T-cell (primary cell): ENCODE measurements at places on chromosomes 1 and 21.

DNA sequence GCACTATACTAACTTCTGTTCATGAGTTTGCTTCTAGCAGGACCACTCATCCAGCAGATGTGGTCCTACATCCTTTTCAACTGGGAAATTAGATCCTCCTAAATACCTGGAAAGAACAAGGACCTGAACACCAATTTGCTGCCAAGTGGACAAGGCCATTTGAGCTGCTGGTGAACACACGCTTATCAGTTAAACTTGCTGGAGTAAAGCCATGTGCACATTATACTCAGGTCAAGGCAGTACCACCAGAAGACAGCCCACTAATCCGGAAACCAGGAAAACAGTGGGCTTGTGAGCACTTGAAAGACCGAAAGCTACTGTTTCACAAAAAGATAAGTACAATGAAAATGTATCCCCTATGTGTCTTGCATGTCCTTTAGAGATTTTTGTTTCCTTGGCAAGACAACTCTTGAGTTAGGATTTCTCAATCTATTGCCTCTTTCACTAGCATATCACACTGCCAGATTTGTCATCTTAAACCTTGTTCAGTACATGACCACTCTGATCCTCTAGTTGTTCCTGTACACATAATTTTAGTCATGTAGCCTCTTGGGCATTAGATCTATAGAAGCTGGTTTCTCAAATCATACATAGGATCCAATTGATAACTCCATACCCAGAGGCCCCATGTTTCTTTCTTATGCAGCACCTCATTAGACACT lies 4.5 kb upstream of the REN start:
- no peak for DNase-seq

DNA sequence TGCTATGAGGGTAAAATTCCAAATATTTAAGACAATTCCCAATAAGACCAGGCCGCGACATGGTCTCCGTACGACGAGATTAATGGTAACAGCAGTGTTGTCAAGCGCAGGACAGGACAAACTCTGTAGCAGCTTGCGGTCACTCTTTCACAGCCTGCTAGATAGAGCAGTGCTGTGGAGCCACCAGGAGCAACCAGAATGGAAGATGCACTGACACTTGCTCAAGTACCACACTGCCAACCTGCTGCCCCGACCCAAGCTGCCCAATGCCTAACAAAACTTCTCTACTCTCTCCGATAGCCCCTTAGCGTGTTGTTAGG lies 636 bp downstream of the WARS2 start:
- DNase-seq: no peak

DNA sequence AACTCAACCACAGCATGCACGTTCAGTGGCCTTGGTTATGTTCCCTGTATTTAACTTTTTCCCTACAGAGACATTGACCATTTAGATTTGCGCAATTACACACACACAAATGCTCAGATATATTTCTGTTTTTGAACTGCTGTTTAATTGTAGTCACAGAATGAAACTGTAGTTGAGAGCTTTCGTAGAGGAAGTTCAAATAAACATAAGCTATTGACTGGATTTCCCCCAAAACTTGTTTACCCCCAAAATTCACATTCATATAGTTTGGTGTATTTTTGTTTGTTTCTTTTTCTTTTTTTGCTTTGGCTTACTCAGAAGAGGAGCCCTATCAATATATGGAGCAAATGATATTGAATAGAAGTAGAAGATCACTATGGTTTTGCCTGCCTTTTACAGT lies 921.0 kb downstream of the ADGRL2 start:
- DNase-seq: no peak

DNA sequence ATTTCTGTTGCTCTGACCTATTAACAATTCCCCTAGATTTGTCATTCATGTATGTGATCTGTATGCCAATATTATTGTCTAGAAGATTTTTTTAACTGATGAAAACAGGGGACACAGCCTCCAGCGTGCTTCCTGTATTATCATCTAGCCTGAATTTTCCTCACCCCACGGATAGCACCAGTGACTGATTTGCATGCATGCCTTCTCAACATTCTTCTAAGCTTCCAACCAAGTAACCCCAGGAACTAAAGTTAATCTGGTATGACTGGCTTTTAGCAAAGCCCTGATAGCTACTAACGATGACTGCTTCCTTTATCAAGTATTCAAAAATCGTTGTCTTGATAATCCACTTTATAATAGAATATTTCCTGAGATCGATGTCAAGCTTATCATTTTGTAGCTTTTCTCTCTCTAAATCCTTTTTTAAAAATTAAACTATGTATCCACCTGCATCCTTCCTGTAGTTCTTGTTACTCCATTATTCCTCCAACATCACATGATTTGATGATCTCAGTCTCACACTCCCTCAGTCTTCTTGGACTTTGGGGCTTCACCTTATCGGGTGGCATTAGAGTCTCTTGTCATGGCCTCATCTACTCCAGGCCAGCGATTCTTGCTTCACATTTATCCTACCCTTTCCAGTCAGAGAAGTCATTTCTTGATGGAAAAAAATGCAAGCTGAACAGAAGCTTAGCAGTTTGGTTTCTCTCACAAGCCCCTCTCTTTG lies 19.0 kb downstream of the BCAR3 start:
- no peak for DNase-seq

- DNase-seq: no peak
These were observed 629 bp downstream of the RPS27 start for GRCh38 chr1:153991151-153991630.

DNA sequence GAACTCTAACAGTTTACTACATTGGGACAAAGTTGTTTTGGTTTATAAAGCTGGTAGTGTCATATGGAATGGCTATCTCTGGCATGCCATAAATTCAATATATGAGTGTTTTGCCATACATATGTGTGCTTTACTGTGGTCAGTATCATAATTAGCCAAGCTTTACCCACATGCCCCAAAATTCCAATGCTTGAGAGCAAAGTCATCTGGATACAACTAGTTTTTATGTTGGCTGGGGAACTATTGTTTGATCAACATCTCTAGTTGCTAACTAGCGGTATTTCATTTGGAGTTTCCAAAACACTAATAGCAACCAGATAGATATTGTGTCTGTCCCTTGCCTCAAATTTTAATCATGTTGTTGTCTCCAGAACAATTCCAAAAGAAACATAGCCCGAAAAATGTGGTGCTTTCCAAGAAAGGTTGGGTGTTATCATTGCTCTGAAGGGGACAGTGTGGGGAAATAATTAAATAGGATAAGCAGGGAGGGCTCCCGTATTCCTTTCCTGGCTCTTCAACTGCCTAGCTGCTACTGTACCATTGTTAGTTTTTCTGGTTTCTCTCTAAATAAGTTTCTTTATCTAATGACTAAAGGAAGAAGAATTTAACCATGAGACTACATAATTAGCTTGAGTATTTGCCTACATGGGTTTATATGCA lies 136.1 kb downstream of the TGFB2 start:
- no peak for DNase-seq

DNA sequence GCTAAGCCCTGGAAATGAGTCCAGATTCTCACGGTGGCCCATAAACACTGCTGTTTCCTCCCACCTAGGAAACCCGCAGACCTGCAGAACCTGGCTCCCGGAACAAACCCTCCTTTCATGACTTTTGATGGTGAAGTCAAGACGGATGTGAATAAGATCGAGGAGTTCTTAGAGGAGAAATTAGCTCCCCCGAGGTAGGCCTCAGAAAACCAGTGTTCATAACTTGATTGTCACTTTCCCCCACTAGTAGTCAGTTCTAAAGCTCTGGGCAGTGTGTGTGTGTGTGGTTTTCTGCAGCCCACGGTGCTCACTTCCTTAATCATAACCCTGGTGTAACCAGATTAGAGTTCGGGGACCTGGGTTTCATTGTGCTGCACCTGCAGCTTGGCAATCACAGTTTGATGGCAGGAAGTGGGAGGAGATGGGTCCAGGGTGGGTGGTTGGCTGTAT lies 39.1 kb downstream of the CLIC6 start:
- peak; percentile 15 for DNase-seq
